Glomerular endothelial cell (primary cell): ENCODE measurements at places on chromosomes 2 and 18. TPM values are rescaled to one million over a fixed set of nuclear protein-coding genes. Genes with fewer than 3 reads are reported as not detected.

GRCh38 chr18:23784832-23785245, 95.6 kb downstream of the LAMA3 start:
- DNase-seq = peak; percentile 55

DNA sequence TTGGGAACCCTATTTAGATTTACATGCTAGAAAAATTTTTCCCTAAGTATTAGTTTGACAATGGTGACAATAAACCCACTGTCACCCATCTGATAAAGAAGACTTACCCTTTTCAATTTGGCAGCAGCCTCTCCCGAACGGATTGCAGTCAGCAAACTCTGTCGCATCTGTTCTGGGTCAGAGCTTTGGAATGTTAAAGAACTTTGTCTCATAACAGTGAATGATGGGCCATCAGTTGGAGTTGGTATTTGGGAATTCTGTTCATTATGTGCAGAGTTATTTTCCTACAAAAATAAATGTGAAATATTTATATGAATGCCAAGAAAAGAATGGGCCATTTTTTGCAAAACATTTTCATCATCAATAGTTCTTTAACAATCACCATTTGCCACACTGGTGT, 70.8 kb upstream of the GRB14 start:
- DNase-seq = no peak

GRCh38 chr2:206218156-206218555, 56.3 kb upstream of the ZDBF2 start:
- no peak for DNase-seq

DNA sequence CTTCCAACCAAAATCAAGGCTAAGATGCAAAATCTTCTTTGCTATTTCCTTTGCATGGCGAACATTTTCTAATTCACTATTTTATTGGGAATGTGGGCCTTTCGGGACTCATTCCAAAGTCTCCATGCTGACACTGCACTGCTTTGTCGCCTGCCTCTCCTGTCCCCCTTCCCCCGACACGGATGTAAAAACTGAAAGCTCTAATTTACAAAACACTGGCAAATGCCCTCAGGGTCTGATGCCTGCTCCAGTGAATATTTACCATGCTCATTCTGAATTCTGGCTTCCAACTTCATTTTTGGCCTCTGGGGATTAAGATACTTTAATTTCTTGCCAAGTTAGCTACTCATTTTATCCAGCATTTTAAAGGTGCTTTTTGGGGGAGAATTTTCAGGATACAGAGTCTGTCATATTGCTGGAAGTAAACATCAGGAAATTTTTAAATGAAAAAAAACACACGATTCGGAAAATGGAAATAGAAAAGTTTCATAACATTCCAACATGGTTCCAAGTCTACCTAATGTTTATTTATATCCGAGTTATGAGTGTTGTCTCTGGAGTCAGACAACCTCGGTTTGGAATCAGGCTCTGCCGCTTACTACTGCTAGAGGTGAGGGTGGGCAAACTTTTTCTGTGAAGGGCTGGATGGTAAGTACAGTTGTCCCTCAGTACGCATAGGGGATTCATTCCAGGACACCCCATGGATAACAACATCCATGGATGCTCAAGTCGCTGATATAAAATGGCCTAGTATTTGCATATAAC, 14.6 kb upstream of the LTBP1 start:
- DNase-seq = no peak

DNA sequence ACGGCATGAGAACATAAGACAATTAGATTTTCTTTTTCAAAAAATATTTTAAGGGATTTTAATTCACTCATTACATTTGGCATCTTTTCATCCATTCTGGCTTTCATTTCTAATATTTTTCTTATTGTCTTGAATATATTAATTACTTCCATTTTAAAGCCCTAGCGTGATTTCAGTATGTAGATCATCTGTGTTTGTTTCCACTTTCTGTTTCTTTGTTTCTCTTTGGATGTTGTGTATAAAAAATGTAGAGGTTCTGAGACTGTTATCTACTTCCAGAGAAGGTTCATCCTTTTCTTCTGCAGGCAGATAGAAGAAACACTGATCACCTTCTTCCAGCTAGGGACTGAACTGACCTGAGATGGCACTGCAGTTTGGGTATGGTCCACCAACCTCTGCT, 664.4 kb upstream of the SLC39A10 start:
- DNase-seq = no peak

DNA sequence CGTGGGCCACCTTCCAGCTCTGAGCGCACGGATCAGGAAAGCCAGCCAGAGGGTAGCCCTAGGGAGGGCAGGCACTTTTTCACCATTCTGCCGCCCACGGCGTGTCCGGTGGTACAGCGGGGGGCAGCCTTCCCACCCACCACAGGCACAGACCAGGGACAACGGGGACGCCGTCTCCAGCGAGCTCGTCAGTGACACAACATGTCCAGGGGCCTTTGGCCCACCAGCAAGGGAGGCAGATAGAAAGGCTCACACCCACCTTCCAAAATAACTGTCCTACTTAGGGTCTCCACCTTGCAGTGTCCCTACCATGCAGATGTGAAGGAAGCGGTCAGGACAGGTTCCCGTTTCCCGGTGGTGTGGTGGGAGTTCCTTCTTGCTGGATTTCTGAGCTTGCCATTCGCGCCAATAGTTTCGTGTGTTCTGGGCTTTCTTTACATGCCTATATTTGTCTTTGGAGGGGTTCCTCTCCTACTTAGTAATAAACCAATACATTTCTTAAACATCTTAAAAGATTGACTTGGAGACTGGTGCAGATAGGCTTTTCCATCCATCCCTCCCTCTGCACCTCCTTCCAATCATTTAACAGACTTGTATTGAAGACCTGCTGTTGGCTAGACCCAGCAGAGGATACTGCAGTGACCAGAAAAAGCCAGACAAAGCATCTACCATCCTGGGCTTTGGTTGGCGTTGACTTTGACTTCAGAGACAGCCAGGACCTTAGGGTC, 872 bp downstream of the ASB1 start:
- no peak for DNase-seq

DNA sequence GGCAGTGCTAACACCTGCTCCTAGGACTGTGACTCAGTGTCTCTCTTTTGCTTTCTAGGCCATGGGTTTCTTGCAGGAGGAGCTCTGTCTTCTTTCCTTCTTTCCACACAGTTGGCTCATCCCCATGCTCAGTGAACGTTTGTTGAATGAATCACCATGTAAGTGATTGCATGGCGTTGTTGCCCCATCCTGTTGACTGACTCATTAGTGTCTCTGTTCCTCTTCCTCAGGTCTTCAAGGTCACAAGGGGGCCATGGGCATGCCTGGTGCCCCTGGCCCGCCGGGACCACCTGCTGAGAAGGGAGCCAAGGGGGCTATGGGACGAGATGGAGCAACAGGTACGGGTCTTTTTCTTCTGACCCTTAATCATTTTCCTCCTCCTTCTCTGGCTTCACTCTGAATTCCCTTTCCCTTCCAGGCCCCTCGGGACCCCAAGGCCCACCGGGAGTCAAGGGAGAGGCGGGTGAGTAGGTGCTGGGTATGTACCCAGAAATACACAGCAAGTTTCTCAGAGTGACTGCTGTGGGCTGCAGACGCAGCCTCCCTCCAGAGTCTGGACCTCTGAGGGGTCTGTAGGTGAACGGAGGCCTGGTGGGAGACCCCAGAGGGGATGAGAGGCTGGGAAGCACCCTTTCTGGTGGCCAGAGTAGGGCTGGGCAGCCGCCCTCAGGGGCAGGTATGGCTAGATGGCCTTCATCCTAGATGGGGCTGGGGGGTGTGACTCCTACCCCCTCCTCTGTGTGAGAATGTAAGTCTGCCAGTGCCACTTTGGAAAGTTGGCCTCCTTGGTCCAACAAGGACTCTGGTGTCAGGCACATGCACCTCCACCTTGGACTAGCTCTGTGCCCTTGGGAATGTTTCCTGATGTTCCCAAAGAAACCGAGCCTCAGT, 32.4 kb downstream of the MARCO start:
- DNase-seq = no peak

- no peak for DNase-seq
Observed at GRCh38 chr2:49165662-49166061, 11.3 kb upstream of the FSHR start.

GRCh38 chr2:201260302-201260800, at the start of gene CASP8:
CASP8 (plus strand) TSS chr2:201260536; CDS start chr2:201266487, 5,951 bp downstream.
- no peak for DNase-seq

The DCC gene
- total RNA-seq = 0.06 TPM in 1 of 2 replicates, not detected in the other
